ENCODE measurements at places on chromosomes 7 and 10.

GRCh38 chr7:41006306-41006995 lies 696.4 kb downstream of the INHBA start:
- DNase-seq = no peak

DNA sequence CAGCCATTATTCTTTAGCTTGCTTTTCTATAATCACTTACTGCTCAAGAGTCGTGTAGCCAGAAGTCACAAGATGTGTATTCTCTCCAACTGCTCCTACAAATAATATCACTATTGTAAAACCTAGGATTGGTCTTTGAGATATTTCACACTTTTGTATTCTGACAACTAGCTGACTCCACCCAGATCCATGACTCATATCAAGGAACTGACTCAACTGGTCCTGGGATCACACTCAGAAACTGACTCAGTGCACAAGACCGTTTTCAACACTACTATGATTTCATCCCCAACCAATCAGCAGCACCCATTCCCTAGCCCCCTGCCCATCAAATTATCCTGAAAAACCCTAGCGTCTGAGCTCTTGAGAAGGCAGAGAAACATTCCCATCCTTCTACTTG lies 56.5 kb upstream of the ORC5 start:
- no peak for DNase-seq

- DNase-seq = no peak
These were observed 36.8 kb downstream of the AKR1C8 start for GRCh38 chr10:5147981-5148677.

GRCh38 chr7:4164556-4164955 lies 517.5 kb upstream of the FOXK1 start:
- no peak for DNase-seq

DNA sequence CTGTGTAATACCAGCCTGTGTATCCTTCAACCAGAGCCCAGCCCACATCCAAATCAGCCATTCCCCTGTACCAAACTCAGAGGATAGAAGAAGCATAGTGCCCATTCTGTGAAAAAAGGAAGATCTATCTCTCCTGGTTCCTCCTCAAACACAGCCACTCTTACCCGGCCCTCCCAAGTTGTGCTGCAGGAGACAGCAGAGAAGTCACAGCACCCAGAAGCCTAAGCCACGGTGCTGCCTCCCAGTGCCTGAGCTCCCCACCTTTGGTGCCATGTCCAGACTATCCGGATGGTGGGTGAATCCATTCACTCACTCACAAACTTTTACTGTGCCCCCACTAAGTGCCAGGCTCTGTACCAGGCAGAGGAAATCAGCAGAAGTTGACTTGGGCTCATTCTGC lies 166.0 kb upstream of the ZMIZ1 start:
- no peak for DNase-seq

DNA sequence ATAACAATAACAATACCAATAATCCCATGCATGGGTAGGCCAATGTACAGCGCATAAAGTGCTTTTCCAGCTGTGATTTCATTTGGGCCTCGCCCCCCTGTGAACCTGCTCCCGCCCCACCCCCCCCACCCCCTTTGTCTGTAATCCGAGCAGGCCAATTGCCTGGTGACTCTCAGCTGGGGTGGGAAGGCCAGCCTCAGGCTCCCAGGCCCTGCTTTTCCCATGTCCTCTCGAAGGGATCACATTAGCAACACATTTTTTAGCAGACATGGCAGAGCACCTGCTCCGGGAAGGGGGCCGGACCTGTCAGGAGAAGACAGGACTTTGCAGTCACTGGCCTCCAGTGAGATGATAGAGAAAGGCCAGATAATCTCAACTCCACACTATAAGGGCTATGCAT lies 439.3 kb downstream of the RPS24 start:
- no peak for DNase-seq

DNA sequence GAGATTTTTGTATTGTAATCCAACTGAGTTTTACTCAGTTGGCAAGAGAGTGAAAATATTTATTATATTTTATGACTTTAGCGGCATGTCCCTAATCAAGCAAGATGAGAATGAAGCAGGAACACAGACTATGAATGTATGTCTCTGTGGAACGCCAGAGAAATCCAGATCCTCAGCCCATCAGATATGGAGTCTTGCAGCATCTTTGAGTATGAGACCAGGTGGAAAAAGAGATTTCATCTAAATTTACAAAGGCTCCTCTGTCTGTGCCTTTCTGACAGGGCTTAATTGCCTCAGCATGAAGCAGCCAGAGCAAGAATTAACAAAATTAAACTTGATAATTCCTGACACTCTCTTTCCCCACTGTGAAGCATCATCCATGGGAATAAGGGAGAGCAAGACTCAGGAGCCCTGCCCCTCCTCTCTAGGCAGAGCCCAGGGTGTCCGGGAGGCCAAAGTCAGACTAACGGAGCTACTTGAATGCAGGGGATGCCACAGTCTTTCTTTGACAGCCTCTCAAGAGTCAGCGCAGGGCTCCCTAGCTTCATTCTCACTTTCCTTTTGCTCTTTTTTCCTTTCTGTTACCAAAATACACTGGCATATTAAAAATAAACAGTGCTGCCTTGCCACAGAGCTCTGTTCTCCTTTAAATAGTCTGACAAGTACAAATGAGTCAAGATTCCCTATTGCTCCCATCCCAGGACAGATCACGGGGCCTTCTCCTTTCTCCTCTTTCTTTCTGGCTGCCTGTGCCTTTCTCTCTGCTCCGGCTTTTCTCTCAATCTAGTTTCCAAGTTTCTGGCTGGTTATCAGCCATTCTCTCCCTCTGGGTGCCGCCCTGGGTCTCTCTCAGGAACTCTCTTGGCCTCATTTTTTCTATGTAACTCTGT lies 132.2 kb upstream of the INHBA start:
- no peak for DNase-seq

All from AG09319 (cell line).